ENCODE measurements at places on chromosomes 1 and 21.

DNA sequence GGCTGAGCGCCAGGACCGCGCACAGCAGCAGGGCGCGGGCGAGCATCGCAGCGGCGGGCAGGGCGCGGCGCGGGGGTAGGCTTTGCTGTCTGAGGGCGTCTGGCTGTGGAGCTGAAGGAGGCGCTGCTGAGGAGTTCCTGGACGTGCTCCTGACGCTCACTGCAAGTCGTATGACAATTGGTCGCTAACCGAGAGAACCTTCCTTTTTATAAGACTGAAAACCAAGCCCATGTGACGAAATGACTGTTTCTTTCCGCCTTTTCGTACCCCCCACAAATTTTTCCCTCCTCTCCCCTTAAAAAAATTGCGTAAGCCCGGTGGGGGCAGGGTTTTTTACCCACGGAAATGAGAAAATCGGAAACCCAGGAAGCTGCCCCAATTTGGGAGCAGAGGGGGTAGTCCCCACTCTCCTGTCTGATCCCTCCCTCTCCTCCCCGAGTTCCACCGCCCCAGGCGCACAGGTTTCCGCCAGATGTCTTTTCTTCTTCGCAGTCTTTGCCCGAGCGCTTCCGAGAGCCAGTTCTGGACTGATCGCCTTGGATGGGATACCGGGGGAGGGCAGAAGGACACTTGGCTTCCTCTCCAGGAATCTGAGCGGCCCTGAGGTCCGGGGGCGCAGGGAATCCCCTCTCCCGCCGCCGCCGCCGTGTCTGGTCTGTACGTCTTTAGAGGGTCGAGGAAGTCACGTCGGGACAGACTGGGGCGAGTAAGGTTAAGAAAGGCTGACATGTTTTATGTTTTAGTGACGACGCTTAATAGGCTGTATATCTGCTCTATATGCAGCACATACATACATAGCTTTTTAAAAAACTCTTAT lies at the start of gene PTGS2:
Gene PTGS2, minus strand, starts transcription at position 179 of the 817 bp plus-strand sequence. Its CDS starts 133 bp downstream, at position 46.
- peak within 1 kb of the TSS; percentile 93 for H3K4me3 ChIP-seq
- peaks cover 4% of the 10 kb centered on the region for H3K36me3 ChIP-seq
- H3K27me3 ChIP-seq: no peaks in the 10 kb centered on the region
- peaks cover 23% of the 10 kb centered on the region for H3K4me1 ChIP-seq
- DNase-seq: peak; percentile 49

- H3K27me3 ChIP-seq: no peaks in the 10 kb centered on the region
- no peak overlapping the region for H3K4me3 ChIP-seq
- H3K36me3 ChIP-seq: no peaks in the 10 kb centered on the region
- no peak overlapping the region for H3K27ac ChIP-seq
- DNase-seq: no peak
Observed at GRCh38 chr1:178337091-178337706, 159.6 kb downstream of the CLEC20A start.

GRCh38 chr1:38697387-38697786 lies 162.2 kb downstream of the RRAGC start:
- no peak for DNase-seq
- no peaks in the 10 kb centered on the region for H3K36me3 ChIP-seq
- H3K4me1 ChIP-seq: no peaks in the 10 kb centered on the region
- H3K4me3 ChIP-seq: no peak overlapping the region
- no peak overlapping the region for H3K27ac ChIP-seq
- peaks cover 90% of the 10 kb centered on the region for H3K27me3 ChIP-seq

DNA sequence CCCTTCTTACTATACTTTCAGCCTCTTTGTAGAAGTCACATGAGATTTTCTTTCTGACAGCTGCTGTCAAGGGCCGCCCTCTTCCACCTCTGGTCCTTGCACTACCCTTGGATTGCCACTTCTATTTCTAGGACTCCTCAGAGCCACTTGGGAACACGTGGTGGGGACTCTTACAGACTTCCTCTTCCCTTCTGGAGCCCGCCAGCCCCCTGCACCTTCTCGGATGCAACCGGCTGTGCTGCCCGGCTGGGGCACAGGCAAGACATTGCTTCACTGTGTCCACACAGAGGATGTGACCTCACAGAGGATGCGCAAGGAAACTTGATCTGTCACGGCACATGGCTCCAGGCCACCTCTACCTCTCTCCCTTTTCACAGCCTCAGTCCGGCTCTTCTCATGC lies 2.4 kb upstream of the IKBKE start:
- H3K27me3 ChIP-seq: peaks cover 22% of the 10 kb centered on the region
- no peak overlapping the region for H3K27ac ChIP-seq
- no peak overlapping the region for H3K4me3 ChIP-seq
- DNase-seq: no peak

DNA sequence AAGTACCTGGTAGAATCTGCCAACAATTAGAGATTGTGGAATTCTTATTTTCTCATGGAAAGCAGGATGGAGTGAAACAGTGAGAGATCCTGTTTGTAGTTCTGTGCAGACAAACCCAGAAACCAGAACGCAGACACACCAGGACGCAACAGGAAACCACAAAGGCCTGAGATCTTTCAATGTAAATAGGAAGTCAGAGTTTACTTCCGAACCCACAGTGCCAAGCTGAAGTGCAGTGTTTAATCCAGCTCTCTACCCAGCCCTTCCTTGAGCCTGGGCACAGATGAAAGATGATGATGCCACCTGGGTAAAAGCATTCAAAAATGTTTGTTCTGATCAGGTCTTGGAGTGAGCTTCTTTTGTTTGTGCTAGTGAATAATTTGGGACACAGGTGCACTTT lies 244.2 kb upstream of the HOOK1 start:
- H3K4me1 ChIP-seq: peaks cover 16% of the 10 kb centered on the region
- no peak overlapping the region for H3K4me3 ChIP-seq
- no peak overlapping the region for H3K27ac ChIP-seq
- H3K36me3 ChIP-seq: peaks cover 13% of the 10 kb centered on the region

DNA sequence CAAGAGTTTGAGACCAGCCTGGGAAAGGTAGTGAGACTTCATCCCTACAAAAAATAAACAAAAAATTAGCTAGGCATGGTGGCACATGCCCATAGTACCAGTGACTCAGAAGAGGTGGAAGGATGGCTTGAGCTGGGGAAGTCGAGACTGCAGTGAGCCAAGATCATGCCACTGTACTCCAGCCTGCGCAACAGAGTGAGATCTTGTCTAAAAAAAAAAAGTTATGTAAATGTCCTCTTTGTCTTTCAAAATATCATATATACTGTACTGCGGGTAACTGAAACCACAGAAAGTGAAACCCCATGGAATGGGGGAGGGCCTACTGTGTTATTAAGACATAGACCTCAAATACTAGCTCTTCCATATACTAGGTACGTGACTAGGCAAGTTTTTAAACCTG lies 20.8 kb downstream of the ACADM start:
- H3K27ac ChIP-seq: no peak overlapping the region
- no peak overlapping the region for H3K4me3 ChIP-seq
- no peak for DNase-seq
- peaks cover 14% of the 10 kb centered on the region for H3K36me3 ChIP-seq

GRCh38 chr1:203187304-203187685 lies 791 bp upstream of the CHI3L1 start:
- no peak for DNase-seq
- H3K4me1 ChIP-seq: peaks cover 25% of the 10 kb centered on the region
- H3K36me3 ChIP-seq: no peaks in the 10 kb centered on the region
- H3K4me3 ChIP-seq: no peak overlapping the region

DNA sequence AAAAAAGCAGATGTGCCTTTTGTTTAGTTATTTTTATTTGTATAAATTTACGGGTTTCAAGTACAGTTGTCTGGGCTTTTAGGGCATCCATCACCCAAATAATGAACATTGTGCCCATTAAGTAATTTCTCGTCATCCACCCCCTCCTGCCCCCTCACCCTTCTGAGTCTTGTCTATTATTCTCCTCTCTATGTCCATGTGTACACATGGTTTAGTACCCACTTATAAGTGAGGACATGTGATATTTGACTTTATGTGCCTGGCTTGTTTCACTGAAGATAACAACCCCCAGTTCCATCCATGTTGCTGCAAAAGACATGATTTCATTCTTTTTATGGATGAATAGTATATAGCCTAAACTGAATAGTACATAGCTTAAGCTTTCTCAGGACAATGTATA lies 189.2 kb downstream of the ZP4 start:
- no peaks in the 10 kb centered on the region for H3K27me3 ChIP-seq
- no peak overlapping the region for H3K4me3 ChIP-seq
- H3K36me3 ChIP-seq: no peaks in the 10 kb centered on the region
- DNase-seq: no peak
- H3K27ac ChIP-seq: no peak overlapping the region

DNA sequence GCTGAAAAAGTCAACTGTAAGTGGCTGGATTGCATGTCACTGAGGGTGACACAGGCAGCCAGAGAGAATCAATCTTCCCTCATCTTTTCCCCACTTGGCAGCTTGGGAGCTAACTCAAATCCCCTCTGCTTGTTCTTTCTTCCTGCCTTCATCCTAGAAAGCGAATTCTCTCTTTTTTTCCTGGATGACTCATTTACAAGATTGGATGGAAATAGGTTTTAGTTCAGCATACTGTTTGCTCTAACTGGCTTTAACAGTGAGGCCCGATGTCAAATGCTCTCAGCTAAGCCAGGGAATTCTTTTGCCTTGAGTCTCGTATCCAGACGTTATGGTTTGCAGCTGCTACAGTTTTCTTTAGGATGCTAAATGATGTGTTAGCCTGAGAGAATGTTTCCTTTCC lies 72.7 kb downstream of the HUNK start:
- H3K4me1 ChIP-seq: peaks cover 65% of the 10 kb centered on the region
- no peak for DNase-seq
- no peaks in the 10 kb centered on the region for H3K27me3 ChIP-seq
- H3K27ac ChIP-seq: peak overlapping the region; percentile 85
- H3K4me3 ChIP-seq: peak overlapping the region; percentile 31

DNA sequence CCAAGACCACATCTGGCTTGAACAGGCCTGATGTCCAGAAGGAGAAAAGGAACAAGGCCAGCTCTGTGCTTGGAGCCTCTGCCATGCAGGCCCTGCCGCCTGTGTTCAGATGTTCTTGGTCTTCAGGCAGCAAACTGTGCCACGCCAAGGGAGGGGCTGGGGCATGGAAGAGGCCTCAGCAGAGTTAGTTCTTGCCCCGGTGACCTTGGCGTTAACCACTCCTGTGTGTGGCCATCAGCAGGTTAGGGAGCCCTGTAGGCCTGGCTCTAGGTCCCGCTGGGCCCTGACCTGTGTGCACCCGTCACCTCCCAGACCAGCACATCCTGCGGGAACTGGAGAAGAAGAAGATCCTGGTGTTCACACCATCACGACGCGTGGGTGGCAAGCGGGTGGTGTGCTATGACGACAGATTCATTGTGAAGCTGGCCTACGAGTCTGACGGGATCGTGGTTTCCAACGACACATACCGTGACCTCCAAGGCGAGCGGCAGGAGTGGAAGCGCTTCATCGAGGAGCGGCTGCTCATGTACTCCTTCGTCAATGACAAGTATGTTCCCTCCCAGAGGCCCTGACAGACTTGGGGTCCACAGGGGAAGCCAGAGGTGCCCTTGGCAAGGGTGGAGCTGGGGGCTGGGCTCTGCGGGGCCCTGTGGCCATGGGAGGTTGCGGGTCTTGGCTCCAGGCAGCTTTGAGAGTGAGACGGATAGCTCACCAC lies 7.1 kb downstream of the ZC3H12A start:
- H3K4me1 ChIP-seq: peaks cover 22% of the 10 kb centered on the region
- no peaks in the 10 kb centered on the region for H3K27me3 ChIP-seq
- H3K27ac ChIP-seq: no peak overlapping the region
- no peak for DNase-seq
- peaks cover 12% of the 10 kb centered on the region for H3K36me3 ChIP-seq

DNA sequence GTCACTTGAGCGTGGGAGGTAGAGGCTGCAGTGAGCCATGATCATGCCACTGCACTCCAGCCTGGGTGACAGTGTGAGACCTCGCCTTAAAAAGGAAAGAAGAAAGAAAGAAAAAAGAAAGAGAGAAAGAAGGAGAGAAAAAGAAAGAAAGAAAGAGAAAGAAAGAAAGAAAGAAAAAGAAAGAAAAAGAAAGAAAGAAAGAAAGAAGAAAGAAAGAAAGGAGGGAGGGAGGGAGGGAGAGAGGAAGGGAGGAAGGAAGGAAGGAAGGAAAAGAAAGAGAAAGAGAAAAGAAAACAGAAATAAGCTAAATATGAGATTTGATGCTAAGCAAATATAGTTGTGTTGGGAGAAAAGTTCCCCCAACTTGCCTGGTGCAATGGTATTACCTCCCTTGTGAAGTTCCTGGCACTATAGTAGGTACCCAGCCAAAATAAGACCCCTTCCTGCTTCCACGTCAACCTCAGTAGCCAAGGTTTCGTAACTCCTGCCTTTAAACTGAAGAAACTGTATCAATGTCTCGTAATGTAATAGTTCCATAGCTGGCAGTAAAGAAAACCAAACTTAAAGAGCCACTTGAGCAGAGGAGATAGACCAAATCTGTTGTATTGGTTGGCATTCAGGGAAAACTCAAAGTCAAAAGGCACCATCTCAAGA lies 88.1 kb upstream of the HNRNPU start:
- no peaks in the 10 kb centered on the region for H3K27me3 ChIP-seq
- H3K36me3 ChIP-seq: no peaks in the 10 kb centered on the region
- peaks cover 3% of the 10 kb centered on the region for H3K4me1 ChIP-seq
- no peak for DNase-seq
- H3K27ac ChIP-seq: no peak overlapping the region

GRCh38 chr1:1554926-1555915 lies 14.8 kb upstream of the TMEM240 start:
- no peak overlapping the region for H3K4me3 ChIP-seq
- H3K4me1 ChIP-seq: no peaks in the 10 kb centered on the region
- H3K27ac ChIP-seq: no peak overlapping the region

DNA sequence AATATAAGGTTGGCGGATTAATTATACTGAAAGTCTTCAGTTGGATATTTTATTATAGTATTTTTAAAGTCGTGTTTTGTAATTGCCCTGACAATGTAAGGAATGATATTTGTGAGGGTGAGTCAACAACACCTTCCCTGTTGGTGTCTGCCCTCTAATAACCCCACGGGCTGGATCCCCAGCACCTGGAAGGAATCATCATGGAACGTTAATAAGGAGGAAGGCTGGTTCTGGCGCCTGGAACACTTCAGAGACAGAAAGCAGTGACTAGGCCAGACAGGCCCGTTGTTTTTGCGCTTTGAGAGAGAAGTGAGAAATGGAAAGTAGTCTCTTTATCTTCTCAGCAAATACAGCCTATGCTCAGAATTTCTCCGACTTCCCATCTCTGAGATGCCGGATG lies 31.6 kb downstream of the TEX35 start:
- DNase-seq: no peak
- no peaks in the 10 kb centered on the region for H3K36me3 ChIP-seq
- H3K27ac ChIP-seq: no peak overlapping the region
- H3K4me3 ChIP-seq: peak overlapping the region; percentile 47

- no peak overlapping the region for H3K4me3 ChIP-seq
- H3K27me3 ChIP-seq: no peaks in the 10 kb centered on the region
Observed at GRCh38 chr1:53031732-53032131, 30.3 kb upstream of the PODN start.

GRCh38 chr1:153494976-153495535 lies 34.6 kb upstream of the S100A7 start:
- no peaks in the 10 kb centered on the region for H3K36me3 ChIP-seq
- H3K27ac ChIP-seq: no peak overlapping the region
- no peaks in the 10 kb centered on the region for H3K27me3 ChIP-seq
- H3K4me3 ChIP-seq: no peak overlapping the region
